ENCODE measurements at places on chromosomes 6 and 20.
A peak's percentile ranks its signal among the peaks of the same experiment; 100 is the strongest.

DNA sequence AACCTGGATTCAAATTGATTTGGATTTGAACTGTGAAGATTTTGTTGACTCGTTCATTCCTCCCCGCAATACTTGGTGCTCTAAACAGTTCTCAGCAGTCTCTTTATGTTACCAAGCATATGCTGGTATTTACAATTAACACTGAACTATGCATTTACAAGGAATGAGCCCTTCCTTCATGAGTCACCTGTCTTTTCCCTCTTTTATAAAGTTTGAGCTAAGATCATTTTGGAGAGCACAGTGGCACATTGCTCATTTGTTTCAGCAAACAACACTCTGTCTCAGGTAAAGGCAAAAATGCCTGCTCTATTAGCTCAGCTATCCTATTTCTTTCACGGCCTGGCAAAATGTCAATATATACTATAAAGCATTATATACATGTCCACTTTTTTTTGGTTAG, 285.4 kb downstream of the PHACTR1 start:
- no peak for DNase-seq

DNA sequence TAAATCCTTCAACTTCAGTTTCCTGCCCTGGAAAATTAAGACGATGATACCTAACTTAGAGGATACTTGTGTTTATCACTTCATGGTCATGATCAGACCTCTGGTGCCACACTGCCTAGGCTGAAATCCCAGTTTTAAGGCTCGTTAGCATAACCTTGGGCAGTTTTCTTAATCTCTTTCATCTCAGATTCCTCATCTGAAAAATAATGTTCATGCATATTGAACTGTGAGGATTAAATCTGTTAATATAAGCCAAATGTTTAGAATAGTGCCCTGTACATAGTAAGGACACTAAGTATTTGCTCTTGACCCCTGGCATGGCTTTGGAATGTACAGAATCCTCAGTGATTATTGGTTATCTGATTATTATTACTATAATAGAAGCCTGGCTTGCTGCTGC, 79.7 kb downstream of the OGFRL1 start:
- DNase-seq = no peak

DNA sequence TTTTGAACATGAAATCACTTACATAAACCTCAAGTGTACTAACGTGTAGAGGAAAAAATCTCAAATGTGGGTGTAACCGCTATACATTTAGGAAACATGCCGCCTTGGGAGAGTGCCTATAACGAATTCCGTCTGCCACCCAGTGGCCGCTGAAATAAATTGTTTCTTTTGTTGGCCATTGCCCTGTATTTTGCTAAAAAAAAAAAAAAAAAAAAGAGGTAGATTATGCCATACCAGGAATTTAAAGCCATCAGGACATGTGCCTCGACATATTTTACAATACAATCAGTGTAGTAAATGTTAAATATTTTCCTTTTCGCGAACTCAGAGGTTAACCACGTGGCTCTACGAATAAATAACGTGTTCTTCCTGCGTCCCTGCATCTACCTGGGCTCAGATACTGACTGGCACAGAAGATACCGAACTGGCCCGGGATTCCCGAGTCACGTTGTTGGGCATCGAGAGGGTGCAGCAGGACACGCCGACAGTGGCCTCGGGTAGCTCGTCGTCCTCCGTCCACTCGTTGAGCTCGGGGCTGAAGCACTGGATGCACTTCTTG, 14.3 kb downstream of the KLHL31 start:
- peak; percentile 32 for DNase-seq

DNA sequence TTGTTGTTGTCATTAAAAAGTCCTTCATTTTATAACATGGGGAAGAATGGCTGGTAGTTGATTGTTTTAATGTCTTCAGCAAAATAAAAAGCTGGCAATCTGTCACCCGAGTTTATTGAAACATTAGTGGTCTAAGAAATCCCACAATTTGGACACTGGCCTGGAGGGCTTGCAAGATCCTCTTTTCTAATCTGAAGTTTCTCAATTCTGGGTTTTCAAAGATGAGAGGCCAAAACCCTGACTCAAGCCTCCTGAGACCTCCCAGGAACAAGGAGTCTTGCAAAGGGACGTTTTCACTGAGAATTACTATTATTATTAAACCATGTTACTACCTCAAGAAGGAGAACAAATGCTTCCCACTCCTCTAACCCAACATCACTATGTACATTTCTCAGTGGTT, 19.5 kb downstream of the MAP1LC3A start:
- no peak for DNase-seq

DNA sequence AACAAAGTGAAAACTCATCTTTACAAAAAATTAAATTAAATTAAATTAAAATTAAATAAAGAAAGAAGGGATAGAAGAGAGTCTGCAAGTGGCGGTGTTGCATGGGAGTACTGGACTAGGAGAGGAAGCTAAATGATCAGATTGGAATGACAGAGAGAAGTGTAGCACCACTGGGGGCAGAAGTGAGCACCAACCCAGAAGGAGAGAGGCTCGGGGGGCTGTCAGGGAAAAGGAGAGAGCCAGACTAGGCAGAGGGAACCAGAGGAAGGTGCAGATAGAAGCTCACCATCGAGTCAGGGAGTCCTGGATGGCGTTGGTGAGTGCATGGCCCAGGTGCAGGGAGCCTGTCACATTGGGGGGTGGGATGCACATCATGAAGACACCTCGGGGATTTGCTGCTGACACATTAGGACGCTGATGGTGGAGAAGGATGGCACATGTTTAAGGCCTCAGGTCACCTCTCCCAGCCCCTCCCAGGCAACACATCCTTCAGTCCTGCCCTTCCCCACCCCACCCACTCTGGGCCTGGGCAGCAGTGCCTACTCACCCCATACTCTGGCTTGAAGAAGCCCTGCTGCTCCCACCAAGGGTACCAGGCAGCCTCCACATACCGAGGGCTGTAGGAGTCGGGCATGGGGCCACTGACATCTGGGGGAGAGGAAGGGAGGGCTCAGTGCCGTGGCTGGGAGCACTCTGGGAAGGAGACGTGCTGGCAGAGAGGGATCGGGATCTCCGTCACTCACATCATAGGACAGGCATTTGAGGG, 4.0 kb downstream of the VARS1 start:
- no peak for DNase-seq

GRCh38 chr6:138514860-138515540, 15.7 kb upstream of the NHSL1 start:
- DNase-seq = no peak

DNA sequence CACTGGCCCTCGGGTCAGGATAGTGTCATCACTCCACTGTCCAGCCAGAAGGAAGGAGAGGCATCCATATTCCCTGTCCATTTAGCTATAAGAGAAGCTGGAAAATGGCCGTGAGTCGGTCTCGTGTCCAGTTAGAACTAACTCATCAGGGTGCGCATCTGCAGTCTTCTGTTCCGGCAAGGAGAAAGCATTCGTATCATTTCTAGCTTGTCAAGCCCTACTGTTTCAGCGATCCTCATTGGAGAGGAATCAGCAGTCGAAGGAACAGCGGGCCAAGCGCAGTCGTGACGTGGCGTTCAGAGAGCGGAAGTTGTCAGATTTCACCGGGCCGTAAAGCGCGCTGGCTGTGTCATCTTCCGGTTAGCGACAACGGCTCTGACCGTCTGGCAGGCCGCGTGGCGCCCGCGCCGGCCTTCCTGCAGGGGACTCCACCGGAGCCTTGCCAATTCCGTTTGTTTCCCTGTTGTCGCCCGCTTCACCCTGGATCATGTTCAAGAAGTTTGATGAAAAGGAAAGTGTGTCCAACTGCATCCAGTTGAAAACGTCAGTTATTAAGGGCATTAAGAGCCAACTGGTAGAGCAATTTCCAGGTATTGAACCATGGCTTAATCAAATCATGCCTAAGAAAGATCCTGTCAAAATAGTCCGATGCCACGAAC, 32.9 kb downstream of the HM13 start:
- peak; percentile 75 for DNase-seq

GRCh38 chr6:125818225-125818657, 27.5 kb downstream of the NCOA7 start:
- DNase-seq = no peak

DNA sequence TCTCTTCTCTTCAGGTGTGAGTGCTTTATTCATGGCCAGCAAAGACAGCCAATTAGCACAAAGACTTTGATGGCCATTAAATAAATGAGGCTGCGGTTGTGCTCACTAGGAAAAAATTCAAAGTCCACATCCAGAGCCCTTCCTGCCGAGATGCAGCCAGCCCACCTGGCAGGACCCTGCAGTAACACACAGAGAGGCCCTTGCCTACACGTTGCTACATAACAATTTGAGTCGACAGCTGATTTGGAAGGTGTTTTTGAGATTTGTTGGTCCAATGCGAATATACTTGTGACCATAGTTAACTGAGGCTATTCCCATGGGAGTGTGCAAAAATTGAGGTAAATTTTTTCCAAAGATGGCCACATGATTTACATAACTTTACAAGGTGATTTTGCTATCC, 605.4 kb upstream of the HTR1E start:
- no peak for DNase-seq

GRCh38 chr20:63303095-63303666, 10.2 kb downstream of the COL20A1 start:
- no peak for DNase-seq

DNA sequence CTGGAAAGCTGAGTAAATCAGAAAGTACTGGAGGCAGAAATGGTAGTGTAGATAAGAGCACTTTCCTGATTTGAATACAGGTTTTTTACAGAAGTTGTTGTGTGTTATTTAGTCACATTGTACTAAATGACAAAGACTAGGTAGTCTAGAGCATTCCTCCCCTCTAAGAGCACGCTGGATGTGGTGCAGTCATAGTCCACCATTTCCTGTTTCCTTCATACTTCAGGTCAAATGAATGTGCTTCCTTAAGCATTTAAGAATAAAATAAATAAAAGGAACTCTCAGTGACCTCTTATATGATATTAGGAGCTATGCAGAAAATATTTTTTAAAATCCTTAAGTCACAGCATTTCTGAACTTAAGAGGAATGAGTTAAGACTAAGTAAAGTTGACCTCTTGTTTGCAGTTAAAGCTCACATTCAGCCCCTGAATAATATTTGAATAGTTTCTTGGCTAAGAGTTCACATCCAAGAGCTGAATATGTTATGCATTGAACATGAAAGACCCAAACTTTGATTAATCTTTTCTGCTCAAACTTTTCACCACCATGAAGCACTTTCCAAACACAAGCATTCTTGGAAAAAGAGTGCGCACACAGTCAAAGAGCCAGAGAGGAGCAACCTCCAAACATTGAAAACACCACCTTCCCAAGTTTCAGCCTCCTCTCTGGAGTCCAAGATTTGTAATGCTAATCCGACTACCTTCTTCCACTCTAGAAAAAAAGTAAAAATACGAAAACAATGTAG, 53.4 kb upstream of the TMEM30A start:
- DNase-seq = no peak

- DNase-seq = no peak
Measured at GRCh38 chr6:159935065-159935464, 33.8 kb upstream of the IGF2R start.

DNA sequence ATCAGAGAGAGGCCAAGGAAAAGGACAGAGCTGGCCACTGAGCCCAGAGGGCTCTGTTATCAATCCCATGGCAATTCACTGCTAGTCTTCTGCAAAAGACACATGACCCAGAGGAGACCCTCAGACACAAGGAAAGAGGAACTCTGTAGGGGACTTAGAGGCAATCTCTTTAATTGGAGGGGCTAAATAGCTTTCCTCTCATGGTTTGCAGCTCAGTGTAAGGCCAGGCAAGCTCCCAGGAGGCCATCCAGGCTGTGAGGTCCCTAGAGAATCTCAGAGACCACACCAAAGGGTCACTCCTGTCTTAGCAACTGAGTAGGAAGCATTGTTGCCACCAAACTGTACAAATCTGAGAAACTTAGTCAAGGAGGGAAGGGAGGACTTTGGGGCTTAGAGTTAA, 10.0 kb upstream of the HLA-DOA start:
- DNase-seq = no peak
